ENCODE measurements at places on chromosomes 3 and 15.

DNA sequence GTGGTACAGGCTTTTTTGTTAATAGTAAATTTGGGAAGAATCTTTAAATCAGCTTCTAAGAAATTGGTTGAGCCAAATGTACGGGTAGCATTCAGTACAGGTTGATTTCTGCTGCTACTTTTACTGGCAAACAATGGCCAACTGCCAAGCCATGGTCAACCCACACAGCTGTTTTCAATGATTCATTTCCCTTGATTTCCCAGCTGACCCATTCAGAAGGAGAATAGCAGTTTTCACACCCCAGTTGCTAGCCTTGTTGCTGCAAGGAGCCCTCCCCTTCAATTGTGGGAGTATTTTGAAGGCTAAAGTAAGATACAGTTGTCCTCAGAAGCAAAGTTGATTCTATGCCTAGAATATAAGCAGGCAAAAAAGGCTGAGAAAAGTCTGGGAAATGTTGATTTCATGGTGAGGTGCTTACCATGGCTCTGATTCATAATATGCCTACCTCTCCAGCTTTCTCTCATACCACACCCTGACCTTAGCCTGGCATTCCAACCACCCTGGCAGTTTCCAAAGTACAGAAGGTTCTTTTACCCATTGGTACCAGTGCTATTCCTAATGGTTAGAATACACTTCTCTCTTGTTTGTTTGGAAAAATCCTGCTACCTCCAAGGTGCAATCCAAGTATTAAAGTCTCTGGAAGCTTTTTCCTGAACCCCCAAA lies 320.3 kb upstream of the TGFBR2 start:
- peak; percentile 18 for DNase-seq

GRCh38 chr3:125186800-125187598 lies 25.5 kb downstream of the SLC12A8 start:
- no peak for DNase-seq

GRCh38 chr15:45715528-45715927 lies 80.7 kb downstream of the SQOR start:
- DNase-seq: no peak

DNA sequence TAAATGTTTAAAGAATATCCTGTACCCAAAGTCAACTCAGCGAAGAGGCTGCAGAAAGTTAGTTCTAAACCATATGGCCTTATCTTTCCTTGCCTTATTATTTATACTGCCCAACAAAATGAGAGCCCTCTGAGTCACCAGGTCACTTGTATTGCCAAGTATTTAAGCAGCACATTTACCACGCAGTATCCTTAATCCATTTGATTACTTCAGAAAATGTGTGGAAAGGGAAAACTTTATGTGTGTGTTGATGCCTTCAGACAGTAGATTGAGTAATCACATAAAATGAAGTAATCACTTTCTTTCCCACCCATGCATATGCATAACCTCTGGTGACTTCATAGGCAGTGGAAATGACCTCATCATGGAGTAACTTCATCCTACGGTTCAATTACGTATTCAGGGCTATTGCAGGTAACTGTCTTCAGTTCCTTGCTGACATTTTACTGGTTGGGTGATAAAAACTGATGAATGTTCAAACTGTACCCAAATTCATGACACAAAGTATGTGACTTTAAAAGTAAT lies 7.5 kb upstream of the CADPS start:
- DNase-seq: no peak

DNA sequence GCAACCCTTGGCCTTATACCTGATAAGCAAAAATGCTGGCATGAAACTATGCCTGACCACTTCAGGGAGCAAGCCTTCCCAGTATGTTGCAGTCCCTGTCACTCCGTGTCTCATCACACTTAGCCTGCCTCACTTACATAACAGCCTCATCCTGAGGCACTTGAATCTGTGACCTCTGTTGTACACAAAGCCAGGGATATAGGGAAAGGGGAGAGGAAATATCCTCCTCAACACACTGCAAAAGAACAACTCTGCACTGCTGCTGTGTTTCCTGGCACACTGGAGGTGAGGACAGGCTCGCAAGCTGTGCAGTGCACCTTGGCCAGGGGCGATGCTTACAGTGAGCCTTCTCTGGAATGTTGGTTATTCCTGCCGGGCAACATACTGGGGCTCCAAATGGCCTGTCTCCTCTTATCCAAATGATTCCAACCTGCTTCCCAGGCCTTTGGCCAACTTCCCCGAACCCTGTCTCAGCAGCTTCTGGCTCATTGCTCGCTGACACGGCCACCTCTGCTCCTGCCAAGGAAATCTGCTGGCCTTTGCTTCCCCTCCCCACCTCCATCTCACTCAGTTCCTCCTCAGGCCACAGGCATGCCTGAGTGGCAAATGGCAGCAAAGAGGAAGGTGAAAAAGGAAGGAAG lies 109.2 kb downstream of the CD47 start:
- no peak for DNase-seq

DNA sequence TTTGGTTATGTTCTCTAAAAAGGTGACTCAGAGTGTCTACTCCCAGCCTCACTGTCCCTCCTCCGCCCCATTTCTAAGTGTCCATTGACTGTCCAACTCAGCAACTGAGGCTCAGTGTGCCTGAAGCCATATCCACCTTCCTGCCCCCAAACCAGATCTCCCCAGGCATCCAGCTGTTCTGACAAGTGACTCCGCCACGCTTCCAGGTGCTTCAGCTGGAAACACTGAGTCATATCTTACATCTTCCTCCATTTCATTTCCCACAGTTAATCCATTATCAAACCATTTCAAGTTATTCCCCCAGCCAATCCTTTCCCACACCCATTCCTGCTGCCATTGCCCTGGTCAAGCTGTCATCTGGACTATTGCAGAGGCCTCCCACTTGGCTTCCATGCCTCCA lies 17.1 kb downstream of the MAGEF1 start:
- no peak for DNase-seq

GRCh38 chr15:34795267-34796081 lies at the start of gene ACTC1:
ACTC1 (minus strand) TSS chr15:34795549; CDS start chr15:34794808, 741 bp downstream.
- no peak for DNase-seq

- no peak for DNase-seq
Measured at GRCh38 chr3:33392703-33393125, 47.5 kb downstream of the UBP1 start.

- no peak for DNase-seq
Measured at GRCh38 chr15:64046421-64047153, at the start of gene DAPK2. DAPK2 (minus strand) TSS chr15:64046485; CDS start chr15:64040261, 6,224 bp downstream.

Measured in esophagus squamous epithelium (tissue), 5 donors.